ENCODE measurements at places on chromosomes 7 and 10. TPM values are rescaled to one million over a fixed set of nuclear protein-coding genes. Genes with fewer than 3 reads are reported as not detected.
A peak's percentile ranks its signal among the peaks of the same experiment; 100 is the strongest.

GRCh38 chr7:51589111-51589510, 272.5 kb upstream of the COBL start:
- no peak for DNase-seq

- no peak for DNase-seq
These were observed 26.2 kb upstream of the ZNF488 start for GRCh38 chr10:47410271-47410670.

The STRIP2 gene
- polyA plus RNA-seq = 1.2 TPM

DNA sequence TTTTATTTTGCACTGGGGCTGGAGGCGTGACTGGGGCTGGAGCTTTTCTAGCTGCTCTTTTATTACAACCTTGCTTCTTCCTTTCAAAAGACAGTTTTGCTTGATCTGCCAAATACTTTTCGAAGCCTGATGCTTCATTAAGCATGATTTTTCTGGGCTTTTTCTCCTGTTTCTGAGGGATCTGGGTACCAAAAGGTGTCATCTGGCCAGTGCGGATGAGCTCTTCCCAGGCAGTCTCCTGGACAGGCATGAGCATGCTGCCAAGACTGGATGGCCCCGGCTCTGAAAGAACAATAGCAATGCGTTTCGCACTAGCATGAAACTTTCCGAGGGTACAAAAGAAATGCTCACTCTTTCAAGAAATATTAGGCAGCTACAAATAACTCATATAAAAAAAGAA, 14.4 kb downstream of the ERCC6 start:
- DNase-seq = no peak

- no peak for DNase-seq
These were observed 614.0 kb upstream of the AUTS2 start for GRCh38 chr7:68984306-68984705.

- DNase-seq = peak; percentile 76
These were observed 234.8 kb downstream of the TRIL start for GRCh38 chr7:28723336-28723735.

DNA sequence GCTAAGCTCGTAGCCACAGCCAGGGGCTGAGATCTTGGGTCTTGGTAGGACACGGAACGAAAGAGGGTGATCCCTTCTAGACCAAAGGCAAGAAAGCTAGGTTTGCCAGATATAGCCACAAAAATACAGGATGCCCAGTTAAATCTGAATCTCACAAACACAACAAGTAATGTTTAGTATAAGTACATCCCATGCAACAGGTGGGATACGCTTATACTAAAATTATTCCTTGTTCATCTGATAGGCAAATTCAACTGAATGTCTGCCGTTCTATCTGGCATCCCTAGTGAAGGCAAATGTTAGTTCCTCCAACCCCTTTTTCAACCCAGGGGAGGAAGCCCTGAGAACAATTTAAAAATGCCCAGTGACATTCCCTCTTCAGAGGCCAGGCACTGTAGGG, 131.1 kb upstream of the MGMT start:
- no peak for DNase-seq

DNA sequence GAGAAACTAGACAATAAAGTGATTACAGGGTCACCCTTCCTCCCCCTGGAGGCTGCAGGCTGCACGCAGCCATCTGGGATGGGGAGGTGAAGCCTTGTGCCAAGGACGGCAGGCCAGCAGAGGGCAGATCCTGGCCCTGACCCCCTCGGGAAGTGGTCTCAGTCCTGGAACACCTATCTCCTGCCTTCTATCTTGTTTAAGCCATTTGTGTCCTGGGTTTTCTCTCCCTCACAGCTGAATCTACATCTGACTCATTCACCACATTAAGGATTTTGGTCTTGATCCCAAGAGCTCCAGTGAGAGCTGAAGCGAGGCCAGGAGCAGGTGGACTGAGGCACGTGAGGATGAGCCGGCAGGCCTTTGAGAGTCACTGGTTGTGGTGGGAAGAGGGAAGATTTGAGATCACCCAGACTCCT, 16.4 kb upstream of the PARP12 start:
- DNase-seq = no peak

DNA sequence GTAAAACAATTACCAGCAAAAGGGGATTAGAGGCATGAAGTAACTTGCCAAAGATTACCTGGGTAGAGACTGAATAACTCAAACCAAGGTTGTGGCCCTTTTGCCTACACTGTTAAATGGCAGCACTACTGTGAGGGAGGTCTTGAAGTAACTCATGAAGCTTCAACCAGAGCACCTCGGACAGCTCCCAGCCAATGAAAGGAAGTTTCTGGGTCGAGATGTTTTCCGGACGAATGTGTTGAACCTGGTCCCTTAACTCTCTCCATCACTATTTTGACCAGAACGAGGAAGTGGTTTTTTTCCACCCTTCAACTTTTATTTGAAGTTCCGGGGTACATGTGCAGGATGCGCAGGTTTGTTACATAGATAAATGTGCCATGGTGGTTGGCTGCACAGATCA, 133.6 kb upstream of the PRKCQ start:
- DNase-seq = no peak

GRCh38 chr7:5673125-5673524, 108.3 kb downstream of the RNF216 start:
- DNase-seq = no peak

The ANKRD61 gene
- polyA plus RNA-seq = not detected
